ENCODE measurements at places on chromosomes 3 and 15.

DNA sequence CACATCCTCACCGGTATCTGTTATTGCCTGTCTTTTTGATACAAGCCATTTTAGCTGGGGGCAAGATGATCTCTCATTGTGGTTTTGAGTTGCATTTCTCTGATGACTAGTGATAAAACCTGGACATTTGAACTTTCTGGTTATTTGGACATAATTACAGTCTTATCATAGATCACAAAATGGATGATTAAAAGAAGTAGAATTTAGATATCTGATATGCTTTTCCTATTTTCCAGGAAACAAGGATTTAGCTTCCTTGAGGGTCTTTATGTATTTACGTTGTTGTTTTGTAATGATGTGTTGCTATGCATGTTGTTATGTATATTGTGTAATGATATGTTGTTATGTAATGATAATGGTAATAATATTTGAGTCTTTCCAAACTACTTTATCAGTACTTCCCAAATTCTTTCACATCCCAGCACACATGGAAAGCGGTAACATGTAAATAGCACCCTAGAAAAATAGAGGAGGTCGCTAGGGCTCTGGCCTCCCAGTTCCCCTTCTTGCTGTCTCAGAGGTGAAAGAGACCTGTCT lies 53.8 kb downstream of the GJD2 start:
- no peak for DNase-seq

- no peak for DNase-seq
These were observed 77.7 kb upstream of the FAM174B start for GRCh38 chr15:92733090-92733933.

GRCh38 chr15:62209322-62209721 lies 44.2 kb upstream of the C2CD4B start:
- no peak for DNase-seq

GRCh38 chr3:48018841-48019240 lies 2.6 kb upstream of the MAP4 start:
- no peak for DNase-seq

DNA sequence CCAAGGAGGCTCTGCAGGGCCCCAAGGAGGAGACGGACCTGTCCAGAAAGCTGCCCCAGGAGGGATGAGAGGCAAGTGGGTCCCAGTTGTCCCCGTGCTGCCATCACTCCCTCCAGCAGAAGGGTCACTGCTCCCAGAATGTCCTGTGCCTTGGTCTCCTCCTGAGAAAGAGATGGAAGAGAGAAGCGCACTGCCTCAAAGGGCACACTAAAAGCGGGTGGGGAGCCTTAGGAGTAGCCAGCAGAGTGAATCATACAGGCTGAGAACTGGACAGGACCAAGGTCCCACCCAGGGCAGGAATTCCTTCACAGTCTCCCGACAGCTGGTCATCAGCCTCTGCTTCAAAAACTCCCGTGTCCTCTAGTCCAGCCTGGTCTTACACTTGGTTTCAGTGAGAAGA lies 4.6 kb downstream of the THPO start:
- no peak for DNase-seq

DNA sequence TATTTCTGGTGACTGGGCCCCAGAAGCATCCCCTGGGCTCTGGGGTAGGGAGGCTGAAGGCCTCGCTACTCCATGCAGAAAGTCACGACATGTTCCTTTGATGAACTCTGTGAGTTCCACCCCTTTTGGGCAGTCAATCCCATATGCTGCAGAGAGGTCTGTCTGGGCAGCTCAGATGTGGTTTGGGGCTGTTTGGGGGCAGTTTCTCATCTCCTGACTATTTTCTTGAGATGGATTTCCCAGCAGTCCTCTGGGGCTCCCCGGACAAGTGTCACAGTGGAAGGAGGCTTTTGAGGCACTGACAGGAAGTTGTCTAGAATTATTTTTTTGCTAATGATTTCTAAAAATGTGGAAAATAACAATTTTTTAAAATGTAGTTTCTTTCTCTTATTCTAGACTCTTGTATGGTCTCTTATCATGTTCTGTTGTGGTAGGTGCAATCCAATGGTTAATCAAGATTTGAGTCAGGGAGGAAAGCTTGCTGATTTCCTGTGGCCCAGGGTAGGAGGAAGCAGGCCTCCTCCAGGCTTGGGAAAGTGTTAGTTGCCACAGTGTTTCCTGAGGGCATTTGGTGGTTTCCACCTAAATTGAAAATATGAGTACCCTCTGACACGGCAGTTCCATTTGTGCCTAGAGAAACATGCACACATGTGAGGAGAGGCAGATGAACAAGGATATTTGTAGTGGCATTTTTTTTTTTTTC lies 19.9 kb upstream of the TATDN2 start:
- DNase-seq: no peak

- no peak for DNase-seq
These were observed 36.8 kb downstream of the BTD start for GRCh38 chr3:15638193-15638890.

GRCh38 chr3:44554626-44555592 lies at the start of gene ZKSCAN7:
ZKSCAN7 (plus strand) TSS chr3:44555193; CDS start chr3:44557048, 1,855 bp downstream.
- DNase-seq: peak; percentile 74

DNA sequence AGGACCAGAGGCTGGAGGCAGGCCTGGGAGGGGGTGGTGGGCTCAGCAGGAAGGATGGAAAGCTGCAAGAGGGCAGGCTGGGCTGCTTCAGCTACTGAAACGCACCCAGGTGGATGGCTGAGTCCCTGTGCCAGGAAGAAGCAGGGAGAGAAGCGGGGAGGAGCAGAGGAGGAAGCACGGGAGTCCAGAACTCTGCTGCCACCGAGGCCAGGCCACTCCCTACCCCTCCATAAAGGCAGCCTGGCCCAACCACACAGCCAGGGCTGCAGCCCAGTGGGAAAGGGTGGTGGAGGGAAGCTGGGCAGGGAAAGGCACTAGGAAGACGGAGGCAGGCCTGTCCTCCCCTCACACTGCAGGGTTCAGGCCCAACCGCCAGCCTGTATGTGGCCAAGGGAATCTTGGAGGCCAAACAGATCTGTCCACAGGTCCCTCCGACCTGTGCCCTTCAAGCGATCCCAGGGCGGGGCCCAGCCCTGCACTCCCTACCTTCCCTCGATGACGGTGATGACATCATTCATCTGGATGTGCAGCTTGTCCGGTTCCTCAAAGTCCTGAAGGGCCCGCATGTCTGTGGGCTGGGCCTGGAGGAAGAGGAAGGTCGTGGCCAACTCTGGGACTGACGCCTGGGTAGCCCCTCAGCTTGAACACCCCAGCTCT lies 30.5 kb downstream of the TNK2 start:
- DNase-seq: no peak

- peak; percentile 47 for DNase-seq
These were observed 519.1 kb downstream of the FOXP1 start for GRCh38 chr3:71064291-71064955.

DNA sequence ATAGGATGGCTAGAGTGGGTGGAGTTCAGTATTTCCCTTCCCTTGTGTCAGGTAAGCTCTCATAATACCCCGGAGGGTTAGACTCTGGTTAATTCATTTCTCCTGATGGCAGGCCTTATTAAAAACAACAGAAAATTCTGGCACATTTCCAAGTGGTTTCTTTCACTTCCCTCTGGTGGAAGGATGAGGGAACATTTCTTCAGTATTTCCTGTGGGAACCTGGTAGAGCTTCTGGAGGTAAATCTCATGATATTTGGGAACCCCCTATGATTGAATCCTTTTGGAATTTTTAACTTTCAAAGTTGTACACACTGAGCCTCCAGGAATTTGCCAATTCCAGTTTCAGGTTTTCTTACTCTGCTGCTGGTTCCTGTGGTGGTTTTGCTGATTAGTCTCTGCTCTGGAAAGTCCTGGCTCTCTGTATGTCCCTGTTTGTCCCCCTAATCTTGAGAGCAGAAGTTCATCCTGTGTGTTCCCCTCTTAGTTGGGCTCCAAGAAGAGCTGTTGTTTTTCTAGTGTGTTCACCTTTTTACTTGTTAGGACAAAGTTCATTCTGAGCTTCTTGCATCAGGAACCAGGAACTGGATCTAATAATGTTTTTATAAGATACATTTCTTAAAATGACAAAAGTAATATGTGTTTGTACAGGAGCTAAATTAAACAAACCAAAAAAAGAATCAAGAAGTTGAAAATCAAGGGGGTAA lies 12.1 kb downstream of the CHRNA7 start:
- no peak for DNase-seq

DNA sequence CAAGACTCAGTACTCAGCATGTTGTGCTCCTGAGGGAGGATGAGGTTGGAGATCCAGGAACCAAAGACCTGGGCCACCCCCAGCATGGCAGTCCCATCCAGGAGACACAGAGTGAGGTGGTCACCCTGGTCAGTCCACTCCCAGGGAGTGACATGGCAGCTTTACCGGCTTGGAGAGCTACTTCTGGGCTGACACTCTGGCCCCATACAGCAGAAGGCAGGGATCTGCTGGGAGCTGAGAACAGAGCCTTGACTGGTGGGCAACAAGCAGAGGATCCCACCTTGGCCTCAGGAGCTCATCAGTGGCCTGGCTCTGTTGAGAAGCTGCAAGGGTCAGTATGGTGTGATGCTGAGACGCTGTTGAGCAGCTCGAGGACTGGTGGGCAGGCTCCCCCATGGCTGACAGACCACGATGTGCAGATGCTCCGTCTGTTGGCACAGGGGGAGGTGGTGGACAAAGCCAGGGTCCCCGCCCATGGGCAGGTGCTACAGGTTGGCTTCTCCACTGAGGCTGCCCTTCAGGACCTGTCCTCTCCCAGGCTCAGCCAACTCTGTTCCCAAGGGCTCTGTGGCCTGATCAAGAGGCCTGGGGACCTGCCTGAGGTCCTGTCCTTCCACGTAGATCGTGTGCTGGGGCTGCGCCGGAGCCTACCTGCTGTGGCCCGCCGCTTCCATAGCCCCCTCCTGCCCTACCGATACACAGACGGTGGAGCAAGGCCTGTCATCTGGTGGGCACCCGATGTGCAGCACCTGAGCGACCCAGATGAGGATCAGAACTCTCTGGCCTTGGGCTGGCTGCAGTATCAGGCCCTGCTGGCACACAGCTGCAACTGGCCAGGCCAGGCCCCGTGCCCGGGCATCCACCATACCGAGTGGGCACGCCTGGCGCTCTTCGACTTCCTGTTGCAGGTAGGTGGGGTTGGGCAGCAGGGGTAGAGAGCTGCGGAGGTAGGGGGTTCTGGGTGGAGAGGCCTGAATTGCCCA lies 53.8 kb downstream of the GASK1A start:
- no peak for DNase-seq

- DNase-seq: no peak
These were observed 334.0 kb downstream of the SOX2 start for GRCh38 chr3:182045736-182046135.

GRCh38 chr15:27871078-27871901 lies 227.8 kb downstream of the OCA2 start:
- no peak for DNase-seq

Measured in NCI-H345 (cell line).